ENCODE measurements at places on chromosomes 7 and 10. TPM values are rescaled to one million over a fixed set of nuclear protein-coding genes. Genes with fewer than 3 reads are reported as not detected.

The NRCAM gene
- 14.6 TPM for total RNA-seq

The TMEM26 gene
- total RNA-seq: not detected

The GLCCI1 gene
- total RNA-seq: 1.6 TPM

The EBF3 gene
- not detected for total RNA-seq

The KIAA1549 gene
- 2.4 TPM for total RNA-seq

The IDI1 gene
- 113 TPM for total RNA-seq

The SKIDA1 gene
- 0.10 TPM for total RNA-seq

The TMEM184A gene
- total RNA-seq: 1.5 TPM

The FAM24B gene
- total RNA-seq: 7.9 TPM

The AGR3 gene
- total RNA-seq: not detected

The C10orf95 gene
- 0.37 TPM for total RNA-seq

The NODAL gene
- 0.37 TPM for total RNA-seq

The NYAP1 gene
- total RNA-seq: 0.20 TPM

The LRMDA gene
- not detected for total RNA-seq

The GPR146 gene
- total RNA-seq: 1.1 TPM

The SLC25A40 gene
- total RNA-seq: 7.9 TPM

The FOXI2 gene
- not detected for total RNA-seq

The SGPL1 gene
- total RNA-seq: 28.3 TPM

The SLC18A3 gene
- not detected for total RNA-seq

The MYL7 gene
- not detected for total RNA-seq

The HOXA4 gene
- total RNA-seq: 1.3 TPM

The IFT22 gene
- 23.8 TPM for total RNA-seq

The CCDC172 gene
- not detected for total RNA-seq

The CYP2E1 gene
- 1.2 TPM for total RNA-seq

The GIMAP5 gene
- total RNA-seq: 1.2 TPM

The UNCX gene
- total RNA-seq: not detected

The HYAL4 gene
- not detected for total RNA-seq

The RET gene
- total RNA-seq: 0.06 TPM

The ATRNL1 gene
- 1.2 TPM for total RNA-seq

The POLR2J gene
- total RNA-seq: 93.9 TPM

The MYO3A gene
- not detected for total RNA-seq

The AASS gene
- total RNA-seq: 10.7 TPM

The INPP5A gene
- 31.1 TPM for total RNA-seq

The ZNF727 gene
- total RNA-seq: not detected

The HTR7 gene
- total RNA-seq: 16.8 TPM

The ZNF804B gene
- total RNA-seq: not detected

The TMEM130 gene
- total RNA-seq: not detected

The ADCY1 gene
- total RNA-seq: 0.08 TPM

The MKX gene
- not detected for total RNA-seq

The AKR1B15 gene
- total RNA-seq: not detected

The PTF1A gene
- total RNA-seq: not detected

The RSPH10B gene
- total RNA-seq: not detected

The CPA5 gene
- total RNA-seq: not detected

The CTTNBP2 gene
- 3.2 TPM for total RNA-seq

The MAGI2 gene
- 0.84 TPM for total RNA-seq

The CALCR gene
- not detected for total RNA-seq

The RASA4B gene
- total RNA-seq: 1.2 TPM

The RAPGEF5 gene
- 0.84 TPM for total RNA-seq

The TWIST1 gene
- total RNA-seq: 19.1 TPM

The MOGAT3 gene
- total RNA-seq: not detected

The PDZD7 gene
- total RNA-seq: 0.80 TPM

The FKBP6 gene
- not detected for total RNA-seq

The MINDY3 gene
- total RNA-seq: 17.4 TPM

Measured in HT1080 (cell line).